ENCODE measurements at places on chromosomes 16 and 17.

GRCh38 chr17:74831444-74832146 lies 28.1 kb downstream of the GRIN2C start:
- DNase-seq = no peak

GRCh38 chr16:49679095-49679494 lies 176.8 kb downstream of the ZNF423 start:
- no peak for DNase-seq

GRCh38 chr16:68770671-68771070 lies 33.6 kb downstream of the CDH1 start:
- DNase-seq = no peak

GRCh38 chr17:66799849-66800537 lies 34.9 kb upstream of the CACNG5 start:
- DNase-seq = peak; percentile 76

DNA sequence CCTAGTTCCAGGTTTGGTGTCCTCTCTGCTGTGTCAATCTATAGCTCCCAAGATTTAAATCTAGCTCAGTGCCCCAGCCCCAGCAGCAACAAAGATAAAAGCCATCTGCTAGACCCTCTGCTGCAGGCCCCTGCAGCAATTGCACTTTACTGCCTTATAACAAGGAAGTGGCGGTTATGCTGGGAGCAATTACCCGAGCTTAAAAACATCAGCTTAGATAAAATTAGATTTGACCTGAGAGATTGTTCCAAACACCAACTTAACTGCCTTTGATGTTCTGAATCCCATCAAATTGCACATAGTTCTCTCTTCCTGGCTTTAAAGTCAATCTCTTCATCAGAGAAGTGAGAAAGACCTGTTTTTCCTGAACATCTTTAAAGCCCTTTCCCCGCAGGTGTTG lies 62.4 kb upstream of the SHISA6 start:
- DNase-seq = no peak

DNA sequence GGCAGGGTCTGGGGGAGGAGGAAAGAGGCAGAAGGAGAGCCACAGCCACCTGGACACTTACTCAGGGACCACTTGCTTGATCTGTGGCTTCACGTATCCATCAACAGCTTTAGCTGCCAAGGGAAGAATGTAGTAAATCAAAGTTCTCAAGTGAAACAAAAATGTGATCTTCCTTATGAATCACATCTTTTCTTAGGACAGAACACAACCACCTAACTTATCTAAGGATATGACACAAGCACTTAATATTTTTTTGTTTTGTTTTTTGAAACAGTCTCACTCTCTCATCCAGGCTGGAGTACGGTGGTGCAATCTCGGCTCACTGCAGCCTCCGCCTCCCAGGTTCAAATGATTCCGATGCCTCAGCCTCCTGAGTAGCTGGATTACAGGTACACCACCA lies 8.4 kb upstream of the GHDC start:
- no peak for DNase-seq

- no peak for DNase-seq
Observed at GRCh38 chr16:70697594-70698170, 11.8 kb upstream of the MTSS2 start.

DNA sequence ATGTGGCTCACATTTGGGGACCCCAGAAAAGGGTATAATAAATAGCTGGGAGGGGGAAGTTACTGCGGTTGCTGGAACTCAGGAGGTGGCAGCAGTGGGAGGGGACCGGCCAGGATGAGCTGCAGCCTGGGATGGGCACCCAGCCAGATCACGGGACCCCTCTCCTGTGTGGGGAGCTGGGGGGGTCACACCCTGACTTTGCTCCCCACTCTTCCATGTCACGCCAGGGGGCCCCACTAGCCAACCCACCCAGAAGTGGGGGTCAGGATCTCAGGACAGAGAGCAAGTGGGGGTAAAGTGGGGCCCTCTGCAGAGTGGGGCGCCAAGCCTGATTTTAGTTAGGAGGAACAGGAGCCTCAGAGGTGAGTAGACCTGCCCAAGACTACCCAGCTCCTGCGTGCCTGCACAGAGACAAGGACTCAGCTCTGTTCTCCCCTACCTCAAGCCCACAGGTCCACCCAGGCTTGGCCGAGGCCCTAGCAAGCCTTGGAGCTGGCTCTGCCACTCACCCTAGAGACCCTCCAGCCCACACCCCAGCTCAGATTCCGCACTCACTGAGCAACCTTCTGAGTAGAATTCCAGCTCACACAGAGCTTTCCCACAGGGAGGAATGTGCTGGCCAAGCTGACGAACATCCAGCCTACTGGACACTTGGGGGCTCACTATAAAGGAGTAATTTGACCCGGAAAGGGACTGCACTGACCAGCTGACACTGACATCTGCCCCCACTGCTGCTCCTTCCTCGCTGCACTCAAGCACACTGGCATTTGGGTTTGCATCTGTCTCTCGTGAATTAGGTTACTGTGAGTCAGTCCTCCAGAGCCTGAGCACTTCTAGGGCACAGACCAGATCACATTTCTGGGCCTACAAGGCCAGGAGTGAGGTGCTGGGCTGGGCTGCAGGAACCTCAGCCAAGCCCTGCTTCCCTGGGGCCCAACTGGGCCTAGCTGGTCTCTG lies 310.1 kb downstream of the C16orf95 start:
- no peak for DNase-seq

DNA sequence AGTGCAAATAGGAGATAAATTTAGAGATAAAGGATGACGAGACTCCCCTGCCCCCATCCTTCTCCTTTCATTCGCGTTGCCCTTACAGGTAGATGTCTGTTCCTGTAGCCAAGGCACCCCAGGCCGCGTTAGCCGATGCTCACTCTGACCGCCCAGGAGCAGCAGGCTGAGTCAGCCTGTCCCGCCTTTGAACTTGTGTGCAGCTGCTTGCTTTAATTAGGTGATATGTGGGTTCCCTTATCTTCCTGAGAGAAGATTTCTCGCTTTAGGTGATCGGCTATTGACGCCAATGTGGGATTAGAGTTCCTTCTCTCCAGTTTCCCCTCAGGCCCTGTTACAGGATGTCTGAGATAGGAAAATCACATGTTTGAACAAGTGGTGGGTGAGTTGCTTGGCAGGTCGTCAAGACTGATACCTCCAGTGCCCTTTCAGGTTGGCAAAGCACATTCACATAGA lies 119.5 kb downstream of the MSI2 start:
- DNase-seq = no peak

DNA sequence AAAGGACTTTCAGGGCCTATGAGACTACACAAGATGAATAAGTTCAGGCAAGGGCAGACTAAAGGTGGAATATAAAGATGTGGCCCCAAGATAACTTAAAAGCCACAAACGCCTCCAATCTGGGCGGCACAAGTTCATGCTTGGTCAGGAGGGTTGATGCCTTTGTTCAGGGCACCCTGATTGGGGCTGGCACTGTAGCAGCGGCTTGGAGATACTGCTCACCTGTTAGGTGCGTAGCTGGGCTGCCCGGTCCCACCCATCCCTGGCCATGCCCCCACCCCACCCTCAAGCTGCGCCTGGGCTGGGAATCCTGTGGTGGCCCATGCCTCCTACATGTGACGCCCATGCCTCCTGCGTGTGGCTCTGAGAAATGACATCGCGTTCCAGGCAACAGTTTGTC lies 12.5 kb upstream of the SLC13A2 start:
- DNase-seq = no peak

- no peak for DNase-seq
Observed at GRCh38 chr17:2022647-2023240, 2.4 kb downstream of the RTN4RL1 start.
